Neural crest cell (in vitro differentiated cells): ENCODE measurements at places on chromosomes 7 and 10. TPM values are rescaled to one million over a fixed set of nuclear protein-coding genes. Genes with fewer than 3 reads are reported as not detected.

RGS10 gene
- total RNA-seq = 9.5 and 10.6 TPM in 2 replicates

DNA sequence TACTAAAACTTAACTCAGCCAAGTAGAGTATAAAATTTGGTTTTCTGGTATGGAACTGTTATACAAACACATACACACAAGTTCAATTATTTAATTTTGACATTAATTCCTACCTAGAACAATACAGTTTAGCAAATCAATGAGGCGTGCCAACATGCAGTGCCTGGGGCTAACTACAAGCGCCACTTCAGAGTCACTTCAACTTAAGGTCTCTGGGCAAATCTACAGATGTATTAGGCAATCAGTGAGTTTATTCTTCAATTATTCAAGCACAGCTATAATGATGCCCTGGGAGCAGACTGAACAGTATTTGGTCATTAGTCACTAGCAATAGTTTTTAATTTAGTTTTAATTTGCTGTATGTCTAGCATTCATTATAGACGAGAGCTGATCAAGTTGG, 51.6 kb downstream of the HIBADH start:
- H3K4me3 ChIP-seq = no peak overlapping the region
- H3K27me3 ChIP-seq = no peaks in the 10 kb centered on the region
- no peak overlapping the region for H3K27ac ChIP-seq
- H3K36me3 ChIP-seq = peaks cover 5% of the 10 kb centered on the region
- H3K4me1 ChIP-seq = peaks cover 9% of the 10 kb centered on the region

DNA sequence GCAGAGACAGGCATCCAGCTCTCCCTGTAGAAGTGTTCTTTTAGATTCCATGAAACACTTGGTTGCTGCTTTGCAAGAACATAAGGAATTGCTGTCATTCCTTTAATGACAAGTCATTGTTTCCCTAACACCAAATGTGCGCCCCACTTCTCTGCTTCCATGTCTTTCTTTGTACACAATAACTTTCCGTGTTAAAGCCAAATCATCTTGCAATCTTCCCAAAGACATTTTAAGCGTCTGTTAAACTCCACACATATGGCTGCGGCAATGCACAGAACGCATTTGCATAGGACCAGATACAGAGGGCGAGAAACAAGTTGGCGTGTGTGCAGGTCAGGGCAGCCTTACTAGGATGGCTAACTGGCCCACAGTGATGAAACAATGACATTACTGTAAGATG, 399.3 kb upstream of the PRKCQ start:
- no peaks in the 10 kb centered on the region for H3K36me3 ChIP-seq
- H3K27ac ChIP-seq = no peak overlapping the region
- H3K4me1 ChIP-seq = peaks cover 25% of the 10 kb centered on the region
- no peaks in the 10 kb centered on the region for H3K27me3 ChIP-seq

DNA sequence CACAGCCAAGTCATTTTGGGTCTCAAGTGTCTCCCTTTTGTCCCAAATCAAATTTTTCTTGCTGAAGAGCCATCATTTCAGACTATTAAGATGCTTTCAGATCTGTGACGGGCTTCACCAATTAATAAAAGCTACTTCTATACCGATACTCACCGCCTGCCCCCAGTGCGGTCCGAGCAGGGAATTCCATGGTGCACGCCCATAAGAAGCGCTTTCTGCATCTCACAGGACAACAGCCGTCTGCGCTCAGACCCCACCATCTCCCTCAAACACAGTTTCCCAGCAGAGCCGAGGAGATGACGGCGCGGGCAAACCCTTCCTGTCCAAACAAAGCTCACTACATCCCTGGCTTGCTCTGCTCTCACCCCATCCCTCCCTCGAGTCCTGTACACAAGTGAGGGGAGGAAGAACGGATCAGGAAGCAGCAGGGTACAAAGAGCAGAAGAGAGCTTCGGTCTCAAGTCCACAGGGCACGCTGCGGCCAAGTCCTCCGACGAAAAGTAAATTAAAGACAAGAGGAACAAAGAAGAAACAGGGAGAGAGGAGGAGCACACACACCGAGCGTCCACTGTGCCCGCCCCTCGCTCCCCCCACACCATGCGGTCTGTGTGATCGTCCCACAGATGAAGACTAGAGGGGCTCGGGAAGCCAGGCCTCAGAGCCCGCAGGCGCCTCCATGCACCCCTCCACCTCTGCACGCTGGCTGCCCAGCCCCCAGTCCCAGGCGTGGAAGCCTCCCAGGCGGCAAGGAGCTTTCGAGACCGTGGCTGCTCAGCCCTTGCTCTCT, 121.9 kb downstream of the MAD1L1 start:
- peak overlapping the region; percentile 97 for H3K27ac ChIP-seq

GRCh38 chr7:84638339-84638697, 443.7 kb upstream of the SEMA3A start:
- H3K4me1 ChIP-seq = peaks cover 4% of the 10 kb centered on the region
- no peak overlapping the region for H3K27ac ChIP-seq
- H3K36me3 ChIP-seq = peaks cover 2% of the 10 kb centered on the region

NEUROD6 gene
- not detected in 2 replicates for total RNA-seq

SNCG gene
- 7.8 and 8.2 TPM in 2 replicates for total RNA-seq

DNA sequence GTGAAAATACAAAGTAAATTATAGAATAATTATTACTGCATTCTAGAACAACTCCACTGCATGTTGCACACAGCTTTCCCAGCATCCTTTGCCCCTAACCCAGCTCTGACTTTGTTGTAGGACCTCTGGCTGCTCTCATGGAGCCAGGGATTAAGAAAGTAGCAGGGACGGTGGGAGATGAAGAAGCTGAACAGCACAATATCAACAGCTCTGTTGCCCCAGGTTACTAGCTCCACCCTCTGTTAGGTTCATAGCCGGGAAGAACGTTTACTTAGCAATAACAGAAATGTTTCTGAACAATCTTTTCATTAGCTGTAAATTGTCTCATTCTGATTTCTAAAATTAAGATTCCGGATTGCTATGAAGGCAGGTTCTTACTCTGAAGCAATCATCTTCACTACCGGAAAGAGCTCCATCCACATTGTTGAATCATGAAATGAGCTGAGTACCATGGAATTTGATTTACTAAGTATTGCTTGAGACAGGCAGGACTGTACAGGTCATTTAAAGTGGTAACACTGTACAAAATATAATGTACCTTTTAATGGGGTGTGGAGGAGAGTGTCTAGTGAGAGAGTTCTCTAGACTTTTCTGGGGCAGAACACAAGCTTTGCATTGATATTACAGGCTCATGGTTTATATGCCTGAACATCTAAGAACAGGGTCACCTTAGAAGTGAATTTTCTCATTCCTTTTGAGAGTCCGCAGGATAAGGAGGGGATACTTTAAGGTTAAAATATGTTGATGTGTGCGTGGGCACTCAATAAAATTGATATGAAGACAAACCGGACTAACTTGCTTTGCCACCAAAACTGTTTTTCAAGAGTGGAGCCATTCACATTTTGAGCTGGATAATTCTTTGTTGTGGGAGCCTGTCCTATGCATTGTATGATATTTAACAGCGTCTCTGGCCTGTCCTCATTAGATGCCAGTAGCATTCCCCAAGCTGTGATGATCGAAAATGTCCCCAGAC, 20.8 kb upstream of the RAB18 start:
- peaks cover 30% of the 10 kb centered on the region for H3K27me3 ChIP-seq
- H3K4me1 ChIP-seq = no peaks in the 10 kb centered on the region
- DNase-seq = no peak
- H3K27ac ChIP-seq = no peak overlapping the region
- H3K36me3 ChIP-seq = no peaks in the 10 kb centered on the region

CFAP46 gene
- total RNA-seq = 3.7 and 4.4 TPM in 2 replicates

ERVW-1 gene
- not detected in 2 replicates for total RNA-seq

DNA sequence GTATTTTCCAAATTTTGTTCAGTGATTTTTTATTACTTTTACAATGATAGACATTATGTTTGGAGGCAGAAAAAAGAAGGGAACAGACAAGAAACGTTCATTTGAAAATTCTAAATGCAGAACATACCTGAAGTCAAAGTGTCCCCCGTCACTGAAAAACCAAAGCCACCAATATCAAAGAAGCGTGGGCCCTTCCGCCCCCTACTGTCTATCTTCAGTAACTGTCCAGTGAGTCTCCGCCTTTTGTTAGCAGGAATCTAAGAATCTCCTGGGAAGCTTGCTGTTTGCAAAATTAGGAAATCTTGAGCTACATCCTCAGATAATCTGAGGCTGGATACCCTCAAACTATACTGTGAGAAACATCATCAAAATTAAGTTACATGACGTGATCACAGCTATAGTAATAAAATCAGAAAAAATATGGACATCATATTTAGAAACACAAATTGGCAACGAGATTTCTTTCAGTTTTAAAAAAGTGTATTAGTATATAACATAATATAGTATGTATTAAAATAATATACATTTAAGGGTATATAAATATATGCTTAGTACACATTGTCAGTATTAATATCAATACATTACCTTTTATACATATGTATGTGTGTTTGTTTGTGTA, 169.3 kb upstream of the AKR1E2 start:
- H3K4me1 ChIP-seq = peaks cover 23% of the 10 kb centered on the region
- H3K27me3 ChIP-seq = no peaks in the 10 kb centered on the region
- peak; percentile 44 for DNase-seq
- H3K4me3 ChIP-seq = no peak overlapping the region
- no peaks in the 10 kb centered on the region for H3K36me3 ChIP-seq

GRCh38 chr7:1593091-1593866, 23.4 kb upstream of the PSMG3 start:
- H3K27me3 ChIP-seq = peaks cover 28% of the 10 kb centered on the region
- no peaks in the 10 kb centered on the region for H3K36me3 ChIP-seq
- H3K4me3 ChIP-seq = no peak overlapping the region

DNA sequence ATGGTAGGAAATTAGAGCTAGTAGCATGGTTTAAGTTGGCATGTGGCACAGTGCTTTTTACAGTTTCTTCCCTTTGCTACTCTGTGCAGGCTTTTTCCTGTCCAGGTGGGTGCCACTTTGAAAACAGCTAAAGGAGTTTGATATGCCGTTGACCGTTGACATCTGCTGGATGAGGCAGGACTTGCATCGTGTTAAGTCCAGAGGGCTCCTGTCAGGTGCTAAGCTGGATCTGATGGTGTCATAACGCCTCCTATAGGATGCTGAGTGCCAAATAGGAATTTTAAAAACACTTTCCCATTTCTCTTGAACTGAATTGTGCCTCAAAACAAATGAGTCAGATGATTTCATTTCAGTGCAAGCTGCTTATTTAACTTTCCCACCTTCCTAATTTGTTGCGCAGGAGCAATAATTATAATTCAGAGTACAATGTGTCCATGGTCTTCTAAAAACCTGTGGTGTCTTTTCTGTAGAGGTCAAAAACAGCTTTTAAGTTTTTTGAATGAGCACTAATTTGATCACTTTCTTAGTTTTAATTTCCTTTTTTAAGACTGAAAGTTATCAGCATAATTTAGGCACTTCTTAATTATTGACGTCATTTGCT, 178.3 kb downstream of the CDCA7L start:
- peaks cover 8% of the 10 kb centered on the region for H3K27me3 ChIP-seq
- H3K4me3 ChIP-seq = peak overlapping the region; percentile 28
- H3K36me3 ChIP-seq = no peaks in the 10 kb centered on the region
- H3K4me1 ChIP-seq = peaks cover 52% of the 10 kb centered on the region
- H3K27ac ChIP-seq = no peak overlapping the region

DNA sequence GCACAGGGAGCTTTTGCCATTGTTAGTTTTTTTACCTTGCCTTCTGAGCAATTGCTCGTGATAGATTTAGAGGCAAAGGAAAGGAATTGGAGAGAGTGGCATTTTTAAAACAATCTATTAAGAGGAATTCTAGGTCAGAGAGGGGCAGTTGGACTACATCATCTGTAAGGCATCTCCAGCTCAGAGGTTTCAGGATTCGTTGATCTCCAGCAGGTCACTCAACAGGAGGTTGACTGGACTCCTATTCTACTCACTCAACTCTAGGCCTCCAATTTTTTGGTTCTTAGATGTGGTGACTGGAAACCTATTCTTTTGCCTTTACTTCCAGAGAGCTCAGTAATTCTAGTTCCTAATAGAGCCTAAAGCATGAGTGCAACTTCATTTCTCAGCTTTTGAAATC, 42.8 kb downstream of the TBXAS1 start:
- no peak for DNase-seq
- no peak overlapping the region for H3K4me3 ChIP-seq
- no peaks in the 10 kb centered on the region for H3K27me3 ChIP-seq
- H3K27ac ChIP-seq = no peak overlapping the region
- no peaks in the 10 kb centered on the region for H3K36me3 ChIP-seq

PLOD3 gene
- total RNA-seq = 86.9 and 98.0 TPM in 2 replicates

SYT15 gene
- total RNA-seq = 1.4 and 1.6 TPM in 2 replicates

ICA1 gene
- 3.5 and 4.2 TPM in 2 replicates for total RNA-seq

- DNase-seq = no peak
- peaks cover 9% of the 10 kb centered on the region for H3K36me3 ChIP-seq
- no peaks in the 10 kb centered on the region for H3K27me3 ChIP-seq
- H3K4me3 ChIP-seq = no peak overlapping the region
These were observed 77.7 kb downstream of the ITGB8 start for GRCh38 chr7:20408467-20408826.

GRCh38 chr10:124022066-124022465, 71.3 kb downstream of the CHST15 start:
- H3K4me1 ChIP-seq = peaks cover 17% of the 10 kb centered on the region
- no peaks in the 10 kb centered on the region for H3K36me3 ChIP-seq
- no peak overlapping the region for H3K27ac ChIP-seq
- DNase-seq = no peak
- H3K27me3 ChIP-seq = peaks cover 56% of the 10 kb centered on the region

DNA sequence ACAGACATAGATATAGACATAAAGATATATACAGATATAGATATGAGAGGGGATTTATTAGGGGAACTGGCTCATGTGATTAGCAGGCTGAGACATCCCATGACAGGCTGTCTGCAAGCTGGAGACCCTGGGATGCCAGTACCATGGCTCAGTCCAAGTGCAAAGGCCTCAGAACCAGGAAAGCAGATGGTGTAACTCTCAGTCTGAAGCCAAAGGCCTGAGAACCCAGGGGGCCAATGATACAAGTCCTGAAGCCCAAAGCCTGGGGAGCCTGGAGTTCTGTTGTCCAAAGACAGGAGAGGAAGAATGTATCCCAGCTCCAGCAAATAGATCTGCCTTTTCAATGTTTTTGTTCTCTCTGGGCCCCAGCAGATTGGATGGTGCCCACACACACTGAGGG, 5.5 kb downstream of the NCOA4 start:
- no peak overlapping the region for H3K4me3 ChIP-seq
- H3K27me3 ChIP-seq = no peaks in the 10 kb centered on the region
- peaks cover 51% of the 10 kb centered on the region for H3K4me1 ChIP-seq
- no peak overlapping the region for H3K27ac ChIP-seq
- DNase-seq = no peak

ARPC1B gene
- total RNA-seq = 67.7 and 71.6 TPM in 2 replicates

MAPK8 gene
- 56.6 and 59.1 TPM in 2 replicates for total RNA-seq
